Daoy (cell line): ENCODE measurements at places on chromosomes 6 and 20. TPM values are rescaled to one million over a fixed set of nuclear protein-coding genes. Genes with fewer than 3 reads are reported as not detected.

PTCRA gene
- not detected in 2 replicates for total RNA-seq

UBD gene
- total RNA-seq: 2.8 and 10.1 TPM in 2 replicates

GRCh38 chr6:22765015-22765414 is 195.6 kb downstream of the HDGFL1 start:
- DNase-seq: peak; percentile 5

DNA sequence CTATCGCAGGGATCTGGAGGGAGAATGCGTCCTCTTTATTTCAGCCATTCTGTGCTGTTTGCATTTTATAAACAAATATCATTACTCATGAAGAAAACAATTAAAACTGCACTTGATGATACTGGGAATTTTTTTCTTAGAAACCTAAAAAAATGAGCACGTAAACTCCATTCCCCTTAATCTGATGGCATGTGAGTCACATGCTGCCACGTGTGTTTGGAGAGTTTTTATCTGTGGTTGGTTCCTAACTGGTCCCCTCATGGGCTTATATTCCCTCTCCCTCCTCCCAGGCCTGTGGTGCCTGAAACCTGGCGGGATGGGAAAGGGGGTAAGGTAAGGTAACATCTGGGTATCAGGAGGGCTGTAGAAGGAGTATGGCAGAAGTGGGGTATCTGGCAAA is 6.5 kb downstream of the PACSIN1 start:
- DNase-seq: no peak

DNMT3B gene
- total RNA-seq: 3.7 and 5.4 TPM in 2 replicates

- DNase-seq: peak; percentile 33
Measured at GRCh38 chr6:135938576-135939207, 87.2 kb downstream of the PDE7B start.

- no peak for DNase-seq
Measured at GRCh38 chr6:84549917-84550316, 214.5 kb downstream of the TBX18 start.

GRCh38 chr6:42460883-42461282 is 9.2 kb upstream of the TRERF1 start:
- no peak for DNase-seq

GRCh38 chr6:2259002-2259494 is 13.6 kb upstream of the GMDS start:
- no peak for DNase-seq

- peak; percentile 87 for DNase-seq
Measured at GRCh38 chr6:146361128-146361924, 182.3 kb upstream of the RAB32 start.

SLC22A2 gene
- total RNA-seq: 0.60 and 1.1 TPM in 2 replicates

DNA sequence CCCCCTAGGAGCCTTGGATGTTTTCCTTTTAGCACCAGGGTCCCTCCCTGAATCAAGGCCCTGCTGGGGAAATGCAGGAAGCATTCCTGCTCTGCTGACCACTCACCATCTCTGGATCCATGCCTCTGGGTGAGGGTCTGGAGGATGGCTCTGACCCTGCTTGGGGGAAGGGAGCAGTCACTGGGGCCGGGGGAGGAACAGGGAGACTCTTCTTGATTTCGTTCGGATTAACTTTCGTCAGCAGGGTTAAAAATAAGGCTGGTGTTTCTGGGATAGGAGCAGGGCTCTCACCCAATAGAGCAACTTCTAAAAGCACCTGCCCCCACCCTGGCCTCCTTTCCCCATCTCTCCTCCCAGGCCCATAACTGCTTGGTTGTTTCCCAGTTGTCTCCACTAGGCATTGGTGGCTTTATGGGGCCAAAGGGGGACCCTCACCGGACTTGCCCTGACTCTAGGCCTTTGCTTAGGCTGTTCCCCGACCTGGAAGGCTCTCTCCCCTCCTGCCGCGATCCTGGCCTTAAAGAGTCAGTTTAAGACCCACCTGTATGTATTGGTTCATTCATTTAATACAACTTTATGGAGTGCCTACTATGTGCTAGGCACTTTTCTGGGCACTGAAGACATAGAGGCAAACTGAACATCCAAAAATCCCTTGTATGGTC is 63.0 kb downstream of the JPH2 start:
- no peak for DNase-seq

- DNase-seq: no peak
Measured at GRCh38 chr20:5173751-5174150, 46.9 kb downstream of the CDS2 start.

PLAGL2 gene
- total RNA-seq: 3.4 and 4.6 TPM in 2 replicates

DNA sequence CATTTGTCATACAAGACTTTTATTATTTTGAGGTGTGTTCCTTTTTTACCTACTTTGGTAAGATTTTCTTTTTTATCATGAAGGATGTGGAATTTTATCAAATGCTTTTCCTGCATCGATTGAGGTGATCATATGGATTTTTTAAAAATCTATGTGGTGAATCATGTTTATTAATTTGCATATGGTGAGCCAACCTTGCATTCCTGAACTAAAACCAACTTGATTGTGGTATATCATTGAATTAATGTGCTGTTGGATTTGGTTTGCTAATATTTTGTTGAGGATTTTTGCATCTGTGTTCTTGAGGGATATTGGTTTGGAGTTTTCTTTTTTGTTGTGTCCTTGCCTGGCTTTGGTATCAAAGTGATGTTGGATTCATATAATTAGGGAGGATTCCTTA is 848.1 kb upstream of the EYS start:
- no peak for DNase-seq

DNA sequence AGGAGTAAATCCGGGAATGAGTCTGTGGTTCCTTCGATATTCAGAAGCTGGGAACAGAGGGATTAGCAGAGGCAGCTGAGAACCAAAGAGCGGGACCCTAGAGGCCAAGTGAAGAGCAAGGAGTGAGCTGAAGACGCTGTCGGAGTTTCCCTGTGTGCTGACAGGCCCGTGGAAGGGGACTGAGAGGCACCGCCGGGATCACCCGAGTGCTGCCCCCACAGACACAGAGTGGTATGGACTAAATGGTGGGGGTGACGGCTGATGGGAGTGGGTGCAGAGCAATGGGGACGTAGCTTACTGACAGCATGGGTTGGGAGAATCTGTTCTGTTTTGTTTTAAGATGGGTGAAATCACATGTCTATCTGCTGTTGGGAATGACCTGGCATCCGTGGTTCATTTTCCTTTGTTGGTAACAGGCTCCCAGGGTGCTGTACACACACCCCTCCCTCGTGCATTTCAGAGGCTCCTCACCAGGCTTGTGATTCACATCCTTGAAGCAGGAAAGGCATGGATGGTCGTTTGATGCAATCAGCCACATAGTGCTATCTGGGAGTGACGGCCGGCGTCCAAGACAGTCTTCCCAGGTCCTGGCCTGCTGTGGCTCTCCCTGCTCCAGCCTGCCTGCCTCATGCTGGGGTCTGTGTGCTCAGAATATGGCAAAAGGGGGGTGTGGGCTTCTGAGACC is 97.4 kb downstream of the THBS2 start:
- peak; percentile 67 for DNase-seq

GNMT gene
- total RNA-seq: 1.5 TPM in 1 of 2 replicates, not detected in the other

TMEM181 gene
- total RNA-seq: 24.1 and 28.3 TPM in 2 replicates
